Activated CD4-positive, alpha-beta T cell treated with anti-CD3 and anti-CD28 coated beads, Interleukin-2, Interleukin-6, amounts not matched to agents 100 ng/mL and 50 ng/mL, durations not matched to agents 16 hours and 8 hours (primary cell): ENCODE measurements at places on chromosomes 6 and 20.

DNA sequence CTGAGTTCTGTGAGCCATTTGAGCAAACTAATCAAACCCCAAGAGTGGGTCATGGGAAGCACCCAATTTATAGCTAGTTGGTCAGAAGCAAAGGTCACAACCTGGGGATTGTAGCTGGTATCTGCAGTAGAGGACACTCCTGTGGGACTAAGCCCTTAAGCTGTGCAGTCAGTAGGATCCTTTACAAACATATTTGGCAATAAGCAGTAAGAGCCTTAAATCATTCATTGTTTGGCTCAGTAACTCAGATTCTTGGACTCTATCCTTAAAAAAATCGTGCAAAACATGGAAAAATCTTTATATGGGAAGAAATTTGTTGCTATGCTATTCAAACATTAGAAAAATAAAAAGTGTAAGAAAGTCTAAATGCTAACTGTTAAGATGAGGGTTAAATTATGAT lies 29.9 kb downstream of the FRK start:
- DNase-seq: no peak

GRCh38 chr20:21465799-21466198 lies 48.1 kb downstream of the NKX2-2 start:
- DNase-seq: no peak

- no peak for DNase-seq
Measured at GRCh38 chr20:61997891-61998290, 67.8 kb downstream of the TAF4 start.

DNA sequence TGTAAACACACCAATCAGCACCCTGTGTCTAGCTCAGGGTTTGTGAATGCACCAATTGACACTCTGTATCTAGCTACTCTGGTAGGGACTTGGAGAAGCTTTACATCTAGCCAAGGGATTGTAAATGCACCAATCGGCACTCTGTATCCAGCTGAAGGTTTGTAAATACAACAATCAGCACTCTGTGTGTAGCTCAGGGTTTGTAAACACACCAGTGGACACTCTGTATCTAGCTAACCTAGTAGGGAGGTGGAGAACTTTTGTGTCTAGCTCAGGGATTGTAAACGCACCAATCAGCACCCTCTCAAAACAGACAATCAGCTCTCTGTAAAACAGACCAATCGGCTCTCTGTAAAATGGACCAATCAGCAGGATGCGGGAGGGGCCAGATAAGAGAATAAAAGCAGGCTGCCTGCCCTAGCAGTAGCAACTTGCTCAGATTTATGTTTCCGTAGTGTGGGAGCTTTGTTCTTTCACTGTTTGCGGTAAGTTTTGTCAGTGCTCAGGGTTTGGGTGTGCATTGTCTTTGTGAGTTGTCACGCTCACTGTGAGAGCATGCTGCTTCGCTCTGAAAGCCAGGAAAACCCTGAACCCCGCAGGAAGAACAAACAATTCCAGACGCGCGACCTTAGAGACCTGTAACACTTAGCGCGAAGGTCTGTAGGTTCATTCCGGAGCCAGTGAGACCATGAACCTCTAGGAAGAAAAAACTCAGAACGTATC lies 37.0 kb downstream of the RIOK1 start:
- no peak for DNase-seq

- peak; percentile 13 for DNase-seq
Measured at GRCh38 chr20:57657535-57658446, 37.6 kb upstream of the ZBP1 start.

DNA sequence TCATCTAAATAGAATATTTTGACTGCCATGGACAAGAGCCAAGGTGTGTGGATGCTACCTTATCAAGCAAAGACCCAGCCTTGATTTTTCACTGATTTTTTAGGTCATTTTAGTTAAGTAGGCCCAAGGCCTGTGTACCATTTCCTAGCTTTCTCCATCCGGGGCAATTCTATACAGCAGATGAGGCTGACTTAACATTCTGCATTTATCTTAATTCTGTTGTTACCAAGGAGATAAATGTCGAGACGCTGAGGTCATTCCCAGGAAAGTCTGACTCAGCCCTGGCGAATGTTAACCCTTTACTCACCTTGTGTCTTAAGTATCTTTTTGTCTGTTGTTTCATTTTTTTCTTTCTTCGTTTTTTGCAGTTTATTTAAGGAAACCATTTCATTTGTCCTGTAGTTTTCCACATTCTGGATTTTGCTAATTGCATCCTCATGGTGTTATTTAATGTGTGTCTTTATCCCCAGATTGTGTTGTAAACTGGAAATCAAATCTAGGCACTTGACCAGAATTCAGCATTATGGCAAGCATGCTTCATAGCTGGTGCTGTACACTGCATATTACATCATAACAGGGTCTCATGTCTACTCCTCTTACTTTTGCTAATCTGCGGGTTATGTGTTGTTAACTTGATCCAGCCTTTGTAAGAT lies 277.0 kb downstream of the CDKAL1 start:
- DNase-seq: peak; percentile 15

DNA sequence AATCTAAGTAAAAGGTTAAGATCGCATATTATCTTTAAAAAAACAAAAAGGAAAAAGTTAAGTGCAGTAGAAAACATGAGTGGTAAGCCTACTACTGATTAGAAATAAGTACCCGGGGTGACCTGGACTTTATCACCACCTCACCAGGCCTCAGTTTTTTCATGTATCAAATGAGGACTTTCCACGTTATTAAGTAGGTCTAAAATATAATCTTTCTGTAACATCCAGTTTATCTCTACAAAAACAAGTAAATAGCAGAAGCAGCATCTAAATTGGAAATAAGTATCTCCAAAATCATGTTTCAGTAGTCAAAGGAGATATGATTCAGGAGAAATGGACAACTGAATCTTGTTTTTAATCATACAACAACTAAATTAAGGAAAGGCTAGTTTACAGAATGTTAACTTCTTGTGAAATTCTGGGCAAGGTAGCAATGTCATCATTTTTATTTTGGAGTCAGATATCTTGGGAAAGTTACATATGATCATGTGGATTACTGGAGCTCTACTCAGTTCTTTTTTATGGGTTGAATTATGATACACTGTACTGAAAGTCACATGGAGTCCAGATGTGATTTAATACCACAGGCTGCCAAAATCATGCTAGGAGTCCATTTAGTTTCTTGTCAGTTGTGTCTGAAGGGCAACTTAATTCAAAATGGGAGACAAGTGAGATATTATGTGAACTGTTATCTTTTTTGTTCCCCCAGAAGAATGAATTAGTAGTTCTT lies 114.7 kb upstream of the PRL start:
- DNase-seq: no peak

DNA sequence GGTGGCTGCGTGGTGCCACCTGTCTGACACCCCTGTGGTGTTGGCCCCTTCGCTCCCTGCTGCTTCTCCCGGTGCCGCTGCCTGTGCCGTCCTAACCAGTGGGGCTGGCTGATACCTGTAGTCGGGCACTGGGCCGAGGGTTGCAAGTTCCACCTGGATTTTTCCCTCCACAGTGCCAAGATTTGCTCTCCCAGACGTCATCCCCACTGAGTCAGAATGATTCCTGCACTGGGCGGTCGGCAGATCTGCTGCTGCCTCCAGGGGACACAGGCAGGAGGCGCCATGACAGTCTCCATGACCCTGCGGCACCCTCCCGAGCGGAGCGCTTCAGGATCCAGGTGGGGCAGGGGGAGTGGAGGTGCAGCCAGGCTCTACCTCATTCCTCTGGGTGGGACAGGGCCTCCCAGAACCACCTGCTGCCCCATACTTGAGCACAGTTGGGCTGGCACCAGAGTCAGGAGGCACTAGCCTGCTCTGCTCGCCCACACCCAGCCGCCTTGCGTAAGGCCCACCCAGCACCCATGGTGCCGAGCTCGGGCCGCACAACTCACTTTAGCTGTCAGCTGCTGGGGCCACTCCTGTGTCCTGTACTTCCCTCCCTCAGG lies 60.2 kb downstream of the TCP11 start:
- no peak for DNase-seq

- DNase-seq: no peak
Measured at GRCh38 chr20:45967551-45968080, 4.4 kb downstream of the ZNF335 start.

- no peak for DNase-seq
Measured at GRCh38 chr6:121335087-121336008, 1.1 kb upstream of the TBC1D32 start.

GRCh38 chr20:63363013-63363957 lies 2.1 kb upstream of the CHRNA4 start:
- no peak for DNase-seq

- no peak for DNase-seq
Measured at GRCh38 chr6:167684276-167685104, 142.2 kb upstream of the AFDN start.

DNA sequence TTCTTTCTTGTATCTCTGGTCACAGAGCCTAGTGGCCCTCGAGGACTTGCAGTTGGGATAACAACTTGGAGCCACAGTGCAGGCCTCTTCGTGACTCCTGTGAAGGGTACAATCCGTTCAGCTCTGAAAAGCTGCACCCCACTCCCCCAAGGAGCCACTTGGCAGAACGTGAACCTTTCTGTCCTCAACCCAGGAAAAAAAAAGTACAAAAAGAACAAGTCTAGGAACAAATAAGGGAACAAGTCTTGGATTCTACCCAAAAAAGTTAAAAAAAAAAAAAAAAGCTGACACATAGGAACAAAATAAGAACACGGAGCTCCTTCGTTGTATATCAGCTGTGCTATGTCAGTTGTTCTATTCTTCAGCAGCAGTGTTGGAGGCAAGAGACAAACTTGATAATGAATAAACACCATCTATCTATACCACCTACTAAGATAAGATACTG lies 77.9 kb upstream of the TULP1 start:
- DNase-seq: no peak

DNA sequence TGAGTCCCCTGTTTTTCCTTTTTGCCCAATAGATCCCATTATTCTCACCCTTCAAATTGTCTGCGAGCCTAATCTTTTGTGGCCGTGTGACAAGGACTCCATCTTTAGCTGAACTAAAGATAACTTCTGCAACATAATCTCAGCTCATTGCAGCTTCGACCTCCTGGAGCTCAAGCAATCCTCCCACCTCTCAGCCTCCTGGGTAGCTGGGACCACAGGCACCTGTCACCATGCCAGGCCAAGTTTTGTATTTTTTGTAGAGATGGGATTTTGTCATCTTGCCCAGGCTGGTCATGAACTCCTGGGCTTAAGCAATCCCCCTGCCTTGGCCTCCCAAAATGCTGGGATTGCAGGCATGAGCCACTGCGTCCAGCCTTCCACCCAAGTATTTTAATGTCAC lies 161.0 kb downstream of the GJA1 start:
- no peak for DNase-seq

DNA sequence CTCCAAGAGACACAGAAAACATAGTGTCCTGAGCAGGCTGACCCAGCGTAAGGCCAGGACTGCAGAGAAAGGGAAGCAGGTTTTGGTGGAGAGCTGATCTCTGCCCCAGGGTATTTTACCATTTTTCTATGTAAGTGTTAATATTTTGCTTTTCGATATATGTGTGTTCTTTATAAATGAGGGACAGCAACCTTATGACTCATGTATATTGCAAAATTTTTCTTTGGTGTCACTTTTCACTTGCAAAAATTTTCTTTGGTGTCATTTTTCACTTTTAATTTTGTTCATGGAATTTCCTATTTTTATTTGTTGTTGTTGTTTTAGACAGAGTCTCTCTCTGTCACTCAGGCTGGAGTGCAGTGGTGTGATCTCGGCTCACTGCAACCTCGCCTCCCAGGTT lies 34.6 kb upstream of the PXDC1 start:
- DNase-seq: no peak

DNA sequence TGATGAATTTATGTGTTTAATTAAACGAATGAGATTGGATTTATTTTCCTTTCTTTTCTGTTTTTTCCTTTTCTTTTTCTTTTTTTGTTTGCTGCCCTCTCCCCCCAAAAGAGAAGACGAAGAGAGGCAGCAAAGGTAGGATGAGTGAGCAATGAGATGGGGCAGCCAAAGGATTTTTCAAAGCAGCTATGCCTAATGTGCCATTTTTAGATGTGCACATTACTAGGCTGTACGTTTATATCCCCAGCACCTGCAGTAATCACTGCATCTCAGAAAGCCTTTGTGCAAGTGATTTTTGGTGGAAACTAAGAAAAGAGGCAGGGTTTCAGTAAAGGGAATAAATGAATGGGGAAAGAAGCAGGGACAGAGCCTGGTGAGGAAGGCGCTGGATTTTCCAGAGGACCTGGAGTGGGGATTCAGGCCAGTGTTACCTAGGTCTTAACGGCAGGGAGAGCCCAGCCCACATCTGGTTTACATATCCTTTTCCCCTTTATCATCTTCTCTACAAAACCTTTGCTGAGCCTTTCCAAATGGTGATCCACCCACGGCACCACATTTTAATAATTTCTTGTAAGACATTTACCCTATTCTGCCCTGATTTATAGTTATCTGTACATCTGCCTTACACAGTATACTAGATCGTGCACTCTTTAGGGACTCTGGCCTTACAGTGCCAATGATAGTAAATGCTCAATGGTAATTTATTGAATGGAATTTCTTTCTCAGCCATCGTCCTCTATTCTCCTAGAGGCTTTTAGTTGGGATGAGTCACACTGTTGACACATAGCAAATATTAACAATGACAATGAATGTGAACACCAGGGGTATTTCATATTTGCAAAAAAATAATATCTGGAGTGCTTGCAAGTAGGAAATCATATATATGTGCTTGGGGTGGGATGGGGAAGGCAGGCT lies 38.3 kb upstream of the ATXN1 start:
- DNase-seq: no peak

- no peak for DNase-seq
Measured at GRCh38 chr20:53938739-53939138, 131.7 kb downstream of the BCAS1 start.

DNA sequence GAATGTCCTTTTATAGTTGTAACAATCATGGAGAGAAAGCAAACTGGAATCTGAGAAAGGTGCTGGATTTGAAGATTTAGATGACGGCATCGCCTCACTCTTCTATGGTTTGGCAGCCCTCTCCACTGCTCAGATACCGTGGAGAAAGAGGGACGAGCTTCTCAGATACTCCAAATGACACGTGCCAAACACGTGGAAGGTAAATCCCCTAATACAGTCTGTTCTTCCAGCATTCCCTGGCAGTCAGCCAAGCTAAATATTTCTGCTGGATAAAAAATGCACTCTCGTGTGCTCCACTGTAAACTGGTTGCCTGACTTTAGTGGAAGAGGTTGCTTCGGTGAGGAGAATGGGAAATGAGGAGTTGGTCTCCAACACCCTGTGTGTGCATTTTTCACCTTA lies 16.7 kb upstream of the PRDM1 start:
- DNase-seq: no peak

DNA sequence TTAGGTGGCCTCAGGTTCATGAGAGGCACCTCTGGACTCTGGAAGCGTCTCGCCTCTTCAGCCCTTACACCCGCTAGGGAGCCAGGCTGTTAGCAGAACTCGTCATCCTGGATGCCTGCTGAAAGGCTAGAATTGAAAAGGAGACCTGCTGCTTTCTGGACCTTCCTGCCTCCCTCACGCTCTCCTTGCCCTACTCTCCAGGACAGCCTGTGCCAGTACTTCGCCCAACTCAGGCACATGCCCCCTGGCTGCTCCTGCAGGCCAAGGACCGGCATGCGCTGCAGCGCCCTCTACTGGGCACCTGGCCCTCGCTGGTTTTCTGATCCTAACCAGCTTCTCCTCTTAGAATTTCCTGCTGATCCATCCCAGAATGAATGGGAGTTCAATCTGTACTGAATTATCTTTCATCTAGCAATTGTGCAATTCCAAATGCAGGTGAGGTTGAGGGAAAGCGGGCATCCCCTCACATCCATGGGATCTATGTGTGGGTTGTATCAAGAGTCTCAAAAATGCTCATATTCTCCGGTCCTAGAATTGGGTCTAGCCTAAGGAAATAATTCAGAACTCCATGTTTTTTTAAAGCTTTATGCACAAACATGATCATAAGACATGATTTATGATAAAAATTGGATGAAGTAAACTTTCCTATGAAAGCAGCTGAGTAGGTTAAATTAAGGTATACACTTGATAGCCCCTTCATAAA lies 78.0 kb downstream of the PTPN1 start:
- peak; percentile 76 for DNase-seq
